ENCODE measurements at places on chromosomes 3 and 15. TPM values are rescaled to one million over a fixed set of nuclear protein-coding genes. Genes with fewer than 3 reads are reported as not detected.

DNA sequence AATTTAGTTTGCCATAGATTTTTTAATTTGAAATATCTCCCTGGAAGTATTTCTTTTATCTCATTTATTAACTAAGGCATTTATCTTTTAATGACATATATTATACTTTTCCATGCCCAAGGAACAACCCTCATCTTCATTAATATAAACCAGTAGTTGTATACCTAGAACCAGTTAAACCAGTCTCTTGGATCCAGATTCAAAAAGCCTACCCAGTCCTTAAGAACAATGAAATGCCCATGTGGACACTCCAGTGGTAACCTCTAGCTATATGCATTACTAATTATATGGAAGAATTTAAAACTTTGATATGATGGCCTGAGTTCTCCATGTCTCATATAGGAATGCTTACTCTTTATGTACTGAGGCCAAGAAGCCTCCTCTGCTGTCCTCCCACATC lies 4.8 kb downstream of the SIDT1 start:
- DNase-seq = no peak
- H3K4me3 ChIP-seq = no peak overlapping the region
- no peaks in the 10 kb centered on the region for H3K27me3 ChIP-seq
- no peak overlapping the region for H3K27ac ChIP-seq
- H3K4me1 ChIP-seq = peaks cover 42% of the 10 kb centered on the region

GRCh38 chr15:35674873-35675781 lies 129.2 kb upstream of the DPH6 start:
- H3K27me3 ChIP-seq = no peaks in the 10 kb centered on the region
- no peak overlapping the region for H3K27ac ChIP-seq
- H3K4me3 ChIP-seq = no peak overlapping the region
- H3K4me1 ChIP-seq = no peaks in the 10 kb centered on the region

FILIP1L gene
- total RNA-seq = 0.20 TPM

DNA sequence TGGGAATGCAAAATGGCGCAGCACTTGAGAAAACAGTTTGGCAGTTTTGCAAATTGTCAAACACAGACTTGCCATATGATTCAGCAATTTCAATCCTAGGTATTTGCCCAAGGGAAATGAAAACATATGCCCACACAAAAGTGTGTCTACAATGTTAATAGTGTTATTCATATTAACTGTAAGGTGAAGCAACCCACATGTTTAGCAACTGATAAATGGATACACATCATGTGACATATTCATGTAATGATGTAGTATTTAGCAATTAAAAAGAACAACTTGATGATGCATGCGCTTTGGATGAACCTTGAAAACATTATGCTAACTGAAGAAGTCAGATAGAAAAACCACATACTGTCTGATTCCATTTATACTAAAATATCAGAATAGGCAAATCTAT lies 539.0 kb upstream of the PPP2R3A start:
- no peak overlapping the region for H3K4me3 ChIP-seq
- no peak for DNase-seq
- H3K27me3 ChIP-seq = no peaks in the 10 kb centered on the region
- no peaks in the 10 kb centered on the region for H3K36me3 ChIP-seq
- no peak overlapping the region for H3K27ac ChIP-seq

DNA sequence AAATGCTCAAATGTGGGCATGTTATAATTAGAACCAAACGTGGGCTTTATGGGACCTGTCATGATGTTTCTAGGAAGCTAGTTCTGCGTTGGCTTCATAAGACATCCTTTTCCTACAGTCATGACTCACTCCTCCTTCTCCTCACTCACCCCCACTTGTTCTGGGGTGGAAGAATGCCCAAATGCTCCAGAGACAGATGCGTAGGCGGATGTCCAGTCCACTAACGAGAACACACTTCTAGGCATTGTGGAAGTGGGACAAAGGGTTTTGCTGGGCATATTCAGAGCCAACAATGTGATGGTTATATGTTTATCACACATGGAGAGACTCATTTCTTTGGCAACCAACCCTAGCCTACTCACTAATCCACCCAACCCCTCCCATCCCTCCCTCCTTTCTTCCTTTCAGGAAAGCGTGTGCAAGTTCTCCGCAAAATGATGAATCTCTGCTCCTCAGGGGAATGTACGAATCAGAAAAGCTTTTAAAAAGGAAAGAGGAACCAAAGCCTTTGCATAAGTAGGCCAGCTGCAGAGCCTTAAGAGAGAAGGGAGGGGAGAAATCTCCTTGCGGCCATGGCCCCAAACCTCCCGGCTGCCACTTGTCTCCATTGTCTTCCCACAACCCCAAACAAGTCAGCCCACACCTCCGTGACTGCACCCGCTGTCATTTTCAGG lies 123.0 kb upstream of the SPRED1 start:
- no peaks in the 10 kb centered on the region for H3K36me3 ChIP-seq
- no peaks in the 10 kb centered on the region for H3K27me3 ChIP-seq
- no peak overlapping the region for H3K4me3 ChIP-seq

- no peaks in the 10 kb centered on the region for H3K27me3 ChIP-seq
- peak overlapping the region; percentile 74 for H3K27ac ChIP-seq
- peaks cover 41% of the 10 kb centered on the region for H3K4me1 ChIP-seq
- H3K36me3 ChIP-seq = peaks cover 7% of the 10 kb centered on the region
- peak; percentile 63 for DNase-seq
- H3K4me3 ChIP-seq = peak overlapping the region; percentile 75
Measured at GRCh38 chr3:197961582-197961945, 1.5 kb downstream of the LMLN start.

TBCCD1 gene
- 18.3 TPM for total RNA-seq

- H3K27me3 ChIP-seq = no peaks in the 10 kb centered on the region
- no peak overlapping the region for H3K27ac ChIP-seq
- H3K36me3 ChIP-seq = no peaks in the 10 kb centered on the region
- no peaks in the 10 kb centered on the region for H3K4me1 ChIP-seq
Measured at GRCh38 chr3:139758654-139759291, 81.0 kb upstream of the NMNAT3 start.

GRCh38 chr3:191047930-191048329 lies 151.1 kb upstream of the OSTN start:
- no peak overlapping the region for H3K4me3 ChIP-seq
- DNase-seq = no peak
- H3K4me1 ChIP-seq = no peaks in the 10 kb centered on the region
- no peaks in the 10 kb centered on the region for H3K36me3 ChIP-seq
- H3K27ac ChIP-seq = no peak overlapping the region

GRCh38 chr15:99303907-99304306 lies 52.6 kb downstream of the LRRC28 start:
- DNase-seq = no peak
- no peaks in the 10 kb centered on the region for H3K36me3 ChIP-seq
- no peaks in the 10 kb centered on the region for H3K27me3 ChIP-seq
- H3K4me3 ChIP-seq = no peak overlapping the region
- H3K27ac ChIP-seq = no peak overlapping the region
- H3K4me1 ChIP-seq = no peaks in the 10 kb centered on the region

GRCh38 chr15:63107895-63108546 lies 13.6 kb upstream of the LACTB start:
- no peaks in the 10 kb centered on the region for H3K27me3 ChIP-seq
- H3K27ac ChIP-seq = no peak overlapping the region
- no peaks in the 10 kb centered on the region for H3K36me3 ChIP-seq
- DNase-seq = no peak
- H3K4me3 ChIP-seq = no peak overlapping the region

DZIP1L gene
- total RNA-seq = not detected

XCR1 gene
- total RNA-seq = not detected

ROBO1 gene
- 0.59 TPM for total RNA-seq

GRCh38 chr3:172367205-172368105 lies 80.8 kb downstream of the GHSR start:
- H3K4me1 ChIP-seq = no peaks in the 10 kb centered on the region
- H3K36me3 ChIP-seq = peaks cover 3% of the 10 kb centered on the region
- H3K27ac ChIP-seq = no peak overlapping the region
- no peak overlapping the region for H3K4me3 ChIP-seq
- DNase-seq = no peak

DNA sequence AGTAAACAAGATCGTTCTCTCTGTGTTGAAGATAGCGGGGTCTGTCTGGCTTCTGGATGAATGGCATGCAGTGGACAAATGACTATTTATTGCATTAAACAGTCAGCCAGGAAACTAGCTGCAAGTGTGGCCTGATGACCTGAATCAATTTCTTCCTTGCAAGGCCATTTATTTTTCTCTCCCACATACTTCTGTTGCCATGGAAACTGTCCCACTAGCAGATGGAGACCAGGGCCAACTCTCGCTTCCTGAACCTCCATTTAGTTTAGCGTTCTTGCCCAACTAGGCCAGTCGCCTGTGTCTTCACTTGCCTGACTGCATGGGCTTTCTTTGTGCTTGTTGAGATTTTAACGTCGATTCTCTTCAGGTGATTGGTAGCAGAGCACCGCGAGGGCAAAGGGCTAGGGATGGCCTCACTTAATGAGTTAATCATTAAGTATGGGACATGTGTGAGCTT lies 27.6 kb downstream of the LMCD1 start:
- H3K27me3 ChIP-seq = peaks cover 4% of the 10 kb centered on the region
- DNase-seq = no peak
- H3K36me3 ChIP-seq = no peaks in the 10 kb centered on the region
- no peak overlapping the region for H3K27ac ChIP-seq

DNA sequence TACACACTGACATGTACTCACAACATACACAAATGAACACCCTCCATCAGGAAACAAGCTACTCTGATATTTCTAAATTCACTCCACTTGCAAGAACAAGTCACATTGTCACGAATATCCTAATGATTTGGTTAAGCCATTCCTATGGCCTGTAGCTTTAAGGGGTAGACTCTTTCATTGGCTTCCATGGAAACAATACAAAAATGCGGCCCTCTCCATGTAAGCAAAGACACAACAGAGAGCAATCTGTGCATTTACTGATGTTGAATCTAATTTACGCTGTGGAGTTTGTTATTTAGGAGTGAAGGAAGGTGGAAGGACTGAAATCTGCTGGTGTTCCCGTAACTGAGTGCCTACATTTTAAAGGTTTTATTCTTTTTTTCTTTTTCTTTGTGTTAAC lies 114.5 kb downstream of the FMN1 start:
- no peaks in the 10 kb centered on the region for H3K36me3 ChIP-seq
- no peak overlapping the region for H3K4me3 ChIP-seq
- H3K4me1 ChIP-seq = no peaks in the 10 kb centered on the region
- no peaks in the 10 kb centered on the region for H3K27me3 ChIP-seq
- no peak overlapping the region for H3K27ac ChIP-seq

DNA sequence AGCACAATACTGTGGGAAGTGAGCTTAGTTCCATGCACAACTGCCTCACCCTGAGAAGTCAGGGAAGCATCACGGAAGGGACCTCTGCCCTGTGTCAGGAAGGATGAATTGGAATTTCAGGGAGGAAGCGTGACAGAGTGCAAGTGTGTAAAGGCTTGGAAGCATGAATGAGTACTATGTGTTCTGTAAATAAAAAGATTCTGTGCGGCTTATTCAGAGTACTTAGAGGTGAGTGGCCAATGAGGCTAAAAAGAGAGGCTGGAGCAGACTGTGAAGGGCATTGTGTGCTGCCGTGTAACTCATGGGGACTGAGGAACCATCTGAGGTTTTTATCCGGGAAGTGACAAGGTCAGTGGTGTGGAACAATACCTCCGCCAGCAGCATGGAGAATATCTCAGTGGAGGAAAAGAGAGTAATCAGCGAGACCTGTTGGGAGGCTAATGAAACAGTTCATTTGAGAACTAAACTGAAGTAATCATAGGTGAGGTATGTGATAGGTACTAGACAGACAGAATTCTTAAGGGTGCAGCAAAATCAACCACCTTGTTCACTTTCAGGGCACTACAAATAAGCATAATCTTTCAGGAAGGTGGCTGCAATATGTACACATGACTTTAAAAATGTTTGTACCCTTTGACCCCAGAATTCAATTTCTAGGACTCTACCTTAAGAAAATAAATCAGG lies 64.9 kb upstream of the SPRED1 start:
- no peak overlapping the region for H3K27ac ChIP-seq
- H3K4me1 ChIP-seq = no peaks in the 10 kb centered on the region
- no peaks in the 10 kb centered on the region for H3K27me3 ChIP-seq
- DNase-seq = no peak
- no peaks in the 10 kb centered on the region for H3K36me3 ChIP-seq

DNA sequence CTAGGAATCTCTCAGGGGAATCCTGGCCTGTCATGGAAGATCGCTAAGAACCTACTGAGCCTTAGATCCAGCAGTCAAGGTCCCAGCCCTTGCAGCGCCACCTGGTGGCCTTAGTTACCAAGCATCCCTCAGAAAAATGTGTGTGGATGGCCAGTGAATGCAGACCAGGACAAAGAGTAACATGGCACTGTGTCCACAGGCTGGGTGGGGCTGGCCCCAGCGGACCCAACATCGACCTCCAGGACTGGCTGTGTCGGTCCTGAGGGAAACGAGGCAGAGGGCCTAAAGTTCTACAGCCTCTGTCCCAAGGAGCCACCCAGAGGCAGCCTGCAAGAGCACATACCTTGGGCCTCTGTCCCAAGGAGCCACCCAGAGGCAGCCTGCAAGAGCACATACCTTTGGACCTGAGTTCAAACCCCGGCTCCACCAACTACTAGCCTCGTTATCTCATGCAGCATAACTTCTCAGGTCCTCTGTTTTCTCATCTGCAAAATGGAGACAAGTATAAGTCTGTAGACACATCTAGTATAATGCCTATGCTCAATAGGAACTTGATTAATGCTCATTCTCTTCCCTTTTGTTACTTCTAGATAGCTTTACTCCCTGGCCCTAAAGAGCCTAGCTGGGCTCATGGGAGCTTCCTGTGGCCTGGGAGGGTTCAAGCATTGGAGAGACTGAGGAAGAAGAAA lies 57.5 kb upstream of the HERC1 start:
- H3K4me1 ChIP-seq = peaks cover 70% of the 10 kb centered on the region
- no peaks in the 10 kb centered on the region for H3K27me3 ChIP-seq
- peak overlapping the region; percentile 4 for H3K4me3 ChIP-seq
- H3K27ac ChIP-seq = no peak overlapping the region
- H3K36me3 ChIP-seq = no peaks in the 10 kb centered on the region
- peak; percentile 75 for DNase-seq

DPPA4 gene
- total RNA-seq = not detected

DNA sequence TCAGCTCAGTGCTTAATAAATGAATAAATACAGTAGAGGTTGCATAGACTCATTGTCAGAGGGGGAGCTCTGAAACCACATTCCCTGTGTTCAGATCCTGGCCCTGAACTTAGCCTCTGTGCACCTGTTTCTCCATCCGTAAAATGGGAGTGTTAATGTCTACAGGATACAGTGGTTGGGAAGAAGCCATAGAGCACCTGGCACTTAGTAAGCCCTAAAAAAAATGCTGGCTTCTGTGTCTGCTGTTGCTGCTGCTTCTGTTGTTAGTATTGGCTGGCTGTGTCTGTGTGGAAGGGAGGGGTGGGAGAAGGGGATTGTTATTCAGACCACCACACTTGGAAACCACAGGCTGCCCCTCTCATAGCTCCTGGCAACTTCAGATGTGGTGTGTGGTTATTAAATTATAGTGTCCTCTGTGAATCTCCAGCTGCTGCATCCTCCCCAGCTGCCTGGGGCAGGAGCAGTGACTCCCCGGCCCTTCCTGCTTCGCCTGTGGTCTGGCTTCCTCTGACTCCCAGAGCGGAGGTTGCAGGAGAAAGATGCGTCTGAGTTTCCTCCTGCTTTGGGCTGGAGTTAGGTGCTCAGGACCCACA lies 31.0 kb downstream of the FGD5 start:
- no peaks in the 10 kb centered on the region for H3K4me1 ChIP-seq
- H3K27me3 ChIP-seq = no peaks in the 10 kb centered on the region
- DNase-seq = no peak
- no peak overlapping the region for H3K27ac ChIP-seq
- H3K4me3 ChIP-seq = no peak overlapping the region

- no peaks in the 10 kb centered on the region for H3K27me3 ChIP-seq
- H3K4me1 ChIP-seq = no peaks in the 10 kb centered on the region
- H3K27ac ChIP-seq = no peak overlapping the region
- no peaks in the 10 kb centered on the region for H3K36me3 ChIP-seq
- no peak overlapping the region for H3K4me3 ChIP-seq
Measured at GRCh38 chr3:134630506-134630905, 20.3 kb downstream of the KY start.

GRK7 gene
- total RNA-seq = not detected

Data from CD8-positive, alpha-beta memory T cell (primary cell).